CD4-positive, alpha-beta memory T cell (primary cell): ENCODE measurements at places on chromosomes 2 and 18. TPM values are rescaled to one million over a fixed set of nuclear protein-coding genes. Genes with fewer than 3 reads are reported as not detected.
A peak's percentile ranks its signal among the peaks of the same experiment; 100 is the strongest.

DNA sequence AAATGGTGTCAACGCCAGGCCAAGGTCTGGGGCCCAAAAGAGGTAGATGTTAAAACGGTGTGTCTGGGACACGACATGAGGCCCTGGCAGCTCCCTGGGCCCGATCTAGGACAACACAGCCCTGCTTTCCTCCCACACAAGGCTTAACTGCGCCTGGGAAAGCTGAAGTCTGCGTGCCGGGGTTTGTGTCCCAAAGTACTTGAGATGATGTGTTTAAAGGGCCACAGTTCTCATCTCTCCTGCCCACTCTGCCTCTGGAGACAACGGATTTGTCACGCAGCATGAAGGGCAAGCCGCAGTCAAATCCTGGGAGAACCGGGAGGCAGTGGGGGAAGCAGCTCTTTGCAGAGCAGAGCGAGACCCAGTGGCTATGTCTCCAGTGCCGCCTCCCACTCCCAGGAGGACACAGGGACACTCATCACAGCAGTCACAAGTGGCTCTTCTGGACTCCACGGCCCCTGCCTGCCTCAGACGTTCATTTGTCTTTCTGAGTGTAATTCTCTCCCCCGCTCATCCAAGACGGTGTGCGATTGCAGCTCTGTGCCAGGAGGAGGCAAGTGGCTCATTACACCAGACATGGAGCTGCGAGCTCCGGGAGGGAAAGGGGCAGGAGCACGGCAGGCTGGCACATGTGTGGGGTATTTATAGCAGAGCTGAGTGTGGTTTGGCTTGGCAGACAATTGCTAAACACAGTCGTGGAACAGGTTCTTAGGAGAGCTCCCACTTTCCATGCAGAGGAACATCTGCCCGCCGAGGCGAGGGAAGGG, 57.7 kb upstream of the SEMA4C start:
- H3K27ac ChIP-seq = no peak overlapping the region
- peaks cover 27% of the 10 kb centered on the region for H3K4me1 ChIP-seq

GRCh38 chr18:79576686-79577351, 102.8 kb upstream of the CTDP1 start:
- no peaks in the 10 kb centered on the region for H3K27me3 ChIP-seq
- no peak overlapping the region for H3K27ac ChIP-seq
- no peak for DNase-seq
- H3K4me1 ChIP-seq = peaks cover 5% of the 10 kb centered on the region
- no peaks in the 10 kb centered on the region for H3K36me3 ChIP-seq
- no peak overlapping the region for H3K4me3 ChIP-seq

DNA sequence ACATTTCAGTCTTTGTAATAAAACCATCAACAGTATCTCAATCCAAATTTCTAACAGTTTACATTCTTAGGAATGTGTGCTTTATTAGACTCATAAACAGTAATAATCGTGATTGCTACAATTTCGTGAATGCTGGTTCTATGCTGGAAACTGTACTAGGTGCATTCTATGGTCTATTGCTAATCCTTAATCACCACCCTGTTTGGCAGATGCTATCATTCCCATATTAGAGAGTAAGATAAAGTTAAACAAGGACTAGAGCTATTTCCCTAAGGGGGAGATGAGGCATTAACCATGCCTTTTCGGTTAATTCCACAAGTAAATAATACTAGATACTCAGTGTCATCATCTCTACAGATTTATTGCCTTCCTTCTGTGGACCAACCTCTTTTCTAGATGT, 244.0 kb downstream of the PAX3 start:
- H3K27me3 ChIP-seq = no peaks in the 10 kb centered on the region
- no peaks in the 10 kb centered on the region for H3K4me1 ChIP-seq
- no peak for DNase-seq
- H3K4me3 ChIP-seq = no peak overlapping the region
- H3K36me3 ChIP-seq = no peaks in the 10 kb centered on the region

GRCh38 chr2:230864122-230864604, 579 bp upstream of the ITM2C start:
- H3K4me1 ChIP-seq = peaks cover 39% of the 10 kb centered on the region
- no peaks in the 10 kb centered on the region for H3K27me3 ChIP-seq
- no peaks in the 10 kb centered on the region for H3K36me3 ChIP-seq
- peak overlapping the region; percentile 17 for H3K4me3 ChIP-seq
- DNase-seq = no peak

Gene TBR1
- not detected for total RNA-seq

Gene SIGLEC15
- not detected for total RNA-seq
